HT-29 (cell line): ENCODE measurements at places on chromosomes 2 and 18. TPM values are rescaled to one million over a fixed set of nuclear protein-coding genes. Genes with fewer than 3 reads are reported as not detected.

SIGLEC15 gene
- 3.5 and 5.5 TPM in 2 replicates for total RNA-seq

ATP8B1 gene
- total RNA-seq, result 25.8 and 34.0 TPM in 2 replicates

CD302 gene
- total RNA-seq, result 1.8 and 2.0 TPM in 2 replicates

DQX1 gene
- total RNA-seq, result 0.47 and 1.3 TPM in 2 replicates

TUBA4B gene
- not detected in 2 replicates for total RNA-seq

FBXO48 gene
- total RNA-seq, result 0.03 and 0.05 TPM in 2 replicates
